ENCODE measurements at places on chromosomes 4 and X.
A peak's percentile ranks its signal among the peaks of the same experiment; 100 is the strongest.

- DNase-seq: no peak
Observed at GRCh38 chr4:74608151-74608949, 163.4 kb downstream of the AREG start.

DNA sequence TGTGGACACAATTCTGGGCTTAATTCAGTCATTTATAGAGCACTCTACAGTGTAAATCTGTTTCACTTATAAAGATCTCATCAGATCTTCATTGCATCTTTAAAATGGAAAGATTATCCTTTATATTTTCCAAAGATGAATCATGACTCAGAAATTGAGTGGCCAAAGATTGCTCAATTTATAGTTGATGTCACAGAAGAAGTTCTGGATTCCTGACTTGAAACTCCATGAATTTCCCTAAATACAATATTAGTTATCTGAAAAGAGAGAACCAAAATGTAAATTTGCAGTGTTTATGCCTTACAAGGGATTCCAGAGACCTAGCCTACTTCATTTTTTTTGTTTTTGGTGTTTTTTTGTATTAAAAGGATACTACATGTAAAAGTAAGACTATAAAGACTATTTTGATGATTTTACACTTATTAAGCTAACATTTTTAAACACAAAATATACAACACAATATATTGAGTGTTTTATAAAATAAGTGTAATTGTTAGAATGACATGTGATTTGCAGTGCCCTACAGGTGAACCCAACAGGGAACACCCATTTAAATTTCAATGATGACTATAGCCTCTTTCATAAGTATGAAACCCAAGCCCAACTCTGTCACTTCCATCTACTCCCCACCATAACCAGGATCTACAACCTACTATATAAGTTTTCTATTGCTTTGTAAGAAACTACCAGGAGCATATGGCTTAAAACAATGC is 183.5 kb downstream of the PCDH7 start:
- DNase-seq: peak; percentile 44

DNA sequence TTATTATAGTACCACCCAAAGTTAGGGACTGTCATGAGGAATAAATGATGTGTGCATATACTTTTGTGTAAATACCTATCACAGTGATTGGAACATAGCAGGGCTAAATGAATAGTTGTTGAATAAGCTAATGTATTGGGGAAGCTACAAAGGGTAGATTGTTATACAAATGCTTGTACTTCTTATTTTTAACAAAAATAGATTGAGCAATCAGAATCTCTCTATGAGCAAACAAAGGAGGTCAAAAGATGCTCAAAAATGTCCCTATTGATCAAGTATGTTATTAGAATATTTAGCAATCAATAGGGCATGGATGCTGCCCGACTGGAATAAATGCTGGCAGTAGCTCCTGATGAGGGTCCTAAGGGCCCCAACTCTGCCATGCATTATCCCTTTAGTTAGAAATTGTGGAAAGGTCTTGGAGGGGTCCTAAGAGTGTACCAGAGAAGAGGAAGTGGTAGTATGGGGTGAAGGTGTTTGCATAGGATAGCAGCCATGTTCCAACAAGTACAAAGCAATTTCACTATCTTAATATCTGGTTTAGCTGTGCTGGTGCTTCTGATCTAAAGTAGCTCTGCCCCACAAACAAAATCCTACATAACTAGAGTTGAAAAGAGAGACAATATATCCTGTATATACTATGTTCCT is 33.1 kb upstream of the TAPT1 start:
- no peak for DNase-seq

DNA sequence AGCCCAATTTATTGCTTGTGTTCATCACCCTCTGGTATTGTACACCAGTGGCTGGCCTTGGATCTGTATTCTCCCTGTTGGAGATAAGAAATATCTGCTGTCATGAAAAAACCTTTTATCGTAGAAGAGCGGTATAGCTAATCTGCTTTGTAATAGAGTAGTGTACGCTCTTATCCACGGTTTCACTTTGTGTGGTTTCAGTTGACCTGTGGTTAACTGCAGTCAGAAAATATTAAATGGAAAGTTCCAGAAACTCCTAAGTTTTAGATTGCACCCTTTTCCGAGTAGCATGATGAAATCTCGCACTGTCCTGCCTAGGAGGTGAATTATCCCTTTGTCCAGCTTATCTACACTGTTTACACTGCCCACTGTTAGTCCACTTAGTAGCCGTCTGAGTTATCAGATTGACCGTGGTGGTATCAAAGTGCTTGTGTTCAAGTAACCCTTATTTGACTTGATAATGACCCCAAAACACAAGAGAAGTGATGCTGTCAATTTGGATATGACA is 42.4 kb downstream of the KDM6A start:
- DNase-seq: no peak

Data from fibroblast of skin of scalp (primary cell).